Brain microvascular endothelial cell (primary cell): ENCODE measurements at places on chromosomes 11 and 22.
A peak's percentile ranks its signal among the peaks of the same experiment; 100 is the strongest.

DNA sequence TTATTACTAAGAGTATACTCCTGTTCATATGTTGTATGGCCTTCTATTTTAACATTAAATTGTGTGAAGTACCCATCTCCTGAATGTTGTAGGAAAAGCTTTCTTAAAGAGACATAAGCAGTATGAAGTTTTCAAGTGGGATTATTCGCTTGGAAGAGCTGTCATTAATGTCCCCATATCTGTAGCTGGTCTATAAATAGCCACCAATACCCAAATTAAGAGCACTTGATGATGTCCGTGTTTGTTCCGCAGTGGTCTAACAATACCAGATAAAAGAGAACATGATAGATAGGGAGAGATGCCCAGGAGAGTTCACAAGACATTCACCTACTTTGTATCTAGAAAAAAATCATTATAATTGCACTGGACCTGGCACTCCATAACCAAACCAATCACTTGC, 527.6 kb downstream of the DLG2 start:
- no peak for DNase-seq

GRCh38 chr11:68694431-68695297, 10.3 kb downstream of the GAL start:
- DNase-seq, result no peak

DNA sequence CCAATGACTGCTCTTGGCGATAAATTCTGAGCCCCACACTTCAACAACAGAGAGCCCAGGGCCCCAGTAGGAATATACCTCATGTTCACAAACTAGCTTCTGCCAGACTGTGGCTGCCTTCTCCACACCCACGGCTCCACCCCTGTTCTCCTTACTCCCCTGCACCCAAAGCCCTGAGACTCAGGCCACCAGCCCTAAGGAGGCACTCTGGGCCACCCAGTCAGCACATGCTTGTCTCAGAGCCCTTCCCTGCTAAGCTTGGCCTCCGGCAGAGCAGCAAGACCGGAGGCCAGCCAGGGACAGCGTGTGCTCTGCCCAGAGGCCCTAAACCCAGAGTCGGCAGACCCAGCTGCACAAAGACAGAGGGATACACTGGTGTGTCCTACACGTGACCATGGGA, 27.9 kb downstream of the SPATA19 start:
- DNase-seq, result no peak

DNA sequence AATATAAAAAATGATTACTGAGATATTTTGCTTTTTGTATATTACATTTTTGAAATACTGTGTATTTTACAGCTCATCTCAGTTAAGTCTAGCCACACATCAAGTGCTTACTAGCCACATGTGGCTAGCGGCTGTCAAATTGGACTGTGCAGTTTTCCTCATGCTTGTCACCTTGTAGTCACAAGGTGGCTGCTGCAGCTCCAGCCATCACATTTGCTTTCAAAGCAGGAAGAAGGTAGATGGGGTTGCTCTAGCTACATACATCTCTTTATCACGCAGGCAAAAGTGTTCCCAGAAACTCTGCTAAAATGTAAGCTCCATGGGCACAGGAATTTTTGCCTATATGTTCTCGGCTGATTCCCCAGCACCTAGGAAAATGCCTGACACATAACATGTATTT, 61.5 kb downstream of the MICAL2 start:
- no peak for DNase-seq

GRCh38 chr11:48124880-48125279, 91.7 kb upstream of the OR4B1 start:
- DNase-seq, result no peak

GRCh38 chr11:5192738-5193137, 7.7 kb downstream of the OR51V1 start:
- no peak for DNase-seq

GRCh38 chr22:49435596-49435995, 392.1 kb downstream of the BRD1 start:
- DNase-seq, result no peak

GRCh38 chr11:110319501-110319900, 23.1 kb upstream of the RDX start:
- DNase-seq, result no peak

DNA sequence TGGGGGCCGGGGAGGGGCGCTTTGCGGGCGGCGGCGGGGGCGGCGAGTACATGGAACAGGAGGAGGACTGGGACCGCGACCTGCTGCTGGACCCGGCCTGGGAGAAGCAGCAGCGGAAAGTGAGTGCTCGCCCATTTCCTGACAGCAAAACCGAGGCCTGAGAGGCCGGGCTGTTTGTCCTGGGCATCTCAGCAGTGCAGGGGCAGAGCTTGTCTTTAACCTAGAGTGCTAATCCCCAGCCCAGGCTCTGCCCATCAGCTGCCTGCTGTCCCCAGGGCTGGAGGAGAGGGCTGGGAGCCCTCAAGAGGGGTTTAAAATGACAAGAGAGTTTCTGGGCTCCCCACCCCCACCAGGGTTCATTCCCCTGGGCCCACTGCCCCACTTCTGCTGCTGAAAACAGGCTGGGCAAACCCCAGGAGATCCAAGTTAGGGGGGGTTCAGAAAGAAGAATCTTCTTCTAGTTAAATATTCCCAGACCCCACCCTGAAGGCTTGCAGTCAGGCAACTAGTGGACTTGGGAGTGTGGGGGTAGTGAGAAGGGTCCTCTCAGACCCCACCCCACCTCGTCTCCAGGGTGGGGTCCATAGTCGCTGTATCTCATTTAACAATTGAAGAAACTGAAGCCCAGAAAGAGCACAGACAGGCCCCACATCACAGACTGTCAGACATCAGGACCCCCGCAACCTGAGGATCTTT, 411 bp downstream of the ACTN3 start:
- no peak for DNase-seq

DNA sequence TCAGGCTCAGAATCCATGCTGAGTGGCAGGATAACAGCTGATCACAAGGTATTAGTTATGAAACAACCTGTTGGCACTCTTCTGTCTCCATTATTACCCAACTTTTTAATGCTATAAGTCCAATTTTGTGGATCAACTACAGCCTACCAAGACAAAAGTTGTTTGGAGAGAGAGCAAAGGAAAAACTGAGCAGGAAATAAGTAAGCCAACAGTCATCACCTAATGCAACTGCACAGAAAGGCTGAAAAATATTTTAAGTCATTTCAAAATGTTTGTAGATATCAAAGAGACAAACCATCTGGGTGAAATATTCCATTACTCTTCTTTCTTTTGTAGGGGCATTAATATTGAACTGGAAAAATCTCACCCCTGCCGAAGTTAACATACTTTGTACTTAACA, 41.6 kb downstream of the FDX1 start:
- no peak for DNase-seq

DNA sequence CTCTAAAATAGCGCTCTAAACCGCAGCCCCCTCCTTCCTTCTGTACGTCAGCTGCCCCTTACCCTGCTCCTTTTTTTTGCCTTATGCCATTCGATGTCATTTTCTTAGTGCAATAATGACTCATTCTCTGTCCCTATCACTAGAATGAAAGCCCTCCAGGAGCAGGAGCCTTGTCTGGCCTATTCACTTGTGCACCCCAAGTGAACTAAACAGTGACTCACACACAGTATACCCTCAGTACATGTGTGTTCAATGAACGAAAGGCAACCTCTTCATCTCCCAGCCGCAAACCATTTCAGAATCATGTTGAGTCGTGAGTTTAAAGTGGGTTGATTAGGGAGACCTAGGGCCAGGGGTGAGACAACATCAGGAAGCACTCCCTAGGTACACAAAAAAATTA, 50.7 kb upstream of the SPATA19 start:
- no peak for DNase-seq

- DNase-seq, result no peak
Observed at GRCh38 chr11:125117429-125117828, 6.0 kb upstream of the TMEM218 start.

DNA sequence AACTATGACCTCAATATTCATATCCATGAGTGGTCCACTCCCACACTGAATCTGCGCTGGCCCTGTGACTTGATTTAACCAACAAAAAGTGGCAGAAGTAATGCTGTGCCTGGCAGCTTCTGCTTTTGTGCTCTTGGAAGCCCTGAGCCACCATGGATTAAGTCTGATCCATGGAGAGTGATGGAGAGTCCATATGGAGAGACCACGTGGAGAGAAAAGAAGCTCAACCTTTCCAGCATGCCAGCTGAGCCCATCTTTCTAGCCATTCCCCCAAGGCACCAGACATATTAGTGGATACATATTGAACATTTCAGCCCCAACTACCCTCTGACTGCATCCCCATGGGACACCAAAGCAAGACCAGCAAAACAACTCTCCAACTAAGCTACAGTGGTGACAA, 16.0 kb downstream of the LRRC55 start:
- DNase-seq, result no peak

DNA sequence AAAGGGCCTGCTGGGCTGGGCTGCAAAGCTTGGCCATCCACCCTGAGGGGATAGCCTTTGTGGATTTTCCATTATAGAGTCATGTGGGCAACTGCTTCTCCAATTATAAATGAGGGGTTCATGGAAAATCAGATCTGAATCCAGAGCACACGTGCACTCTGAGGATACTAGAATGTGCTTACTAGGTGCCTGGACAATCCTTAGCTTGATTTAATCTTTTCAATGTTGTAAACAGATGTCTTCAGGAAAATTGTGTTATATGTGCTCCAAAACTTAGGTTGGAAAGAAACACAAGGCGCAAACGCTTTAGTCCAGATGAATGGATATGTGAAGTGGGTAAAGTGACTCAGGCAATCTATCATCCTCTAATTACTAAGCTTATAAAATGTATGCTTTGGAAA, 92.0 kb downstream of the SLC17A6 start:
- no peak for DNase-seq

DNA sequence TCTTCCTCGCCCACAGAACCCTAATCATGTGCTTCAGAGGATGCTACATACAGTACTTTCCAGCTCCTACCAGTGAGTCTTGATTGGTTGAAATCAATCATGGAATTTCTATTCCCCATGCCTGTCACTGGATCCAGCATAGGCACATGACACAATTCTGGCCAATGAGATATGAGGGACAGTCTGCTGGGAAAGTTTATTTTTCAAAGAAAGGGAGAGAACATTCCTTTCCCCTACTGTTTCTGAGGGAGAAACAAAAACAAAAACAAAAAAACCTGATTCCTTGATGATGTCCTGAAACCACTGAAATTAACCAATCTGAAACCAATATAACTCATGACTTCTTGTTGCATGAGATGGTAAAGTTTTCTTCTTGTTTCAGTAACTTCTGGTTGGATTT, 3.3 kb upstream of the RCN1 start:
- peak; percentile 81 for DNase-seq

- no peak for DNase-seq
Observed at GRCh38 chr22:45475063-45475747, 27.5 kb upstream of the FBLN1 start.

- DNase-seq, result no peak
Observed at GRCh38 chr11:66478729-66479393, 1.4 kb upstream of the DPP3 start.

GRCh38 chr11:87347441-87347840, 309.7 kb downstream of the TMEM135 start:
- DNase-seq, result no peak

GRCh38 chr11:117717485-117718314, 79.3 kb downstream of the DSCAML1 start:
- no peak for DNase-seq

GRCh38 chr11:8096575-8096974, 15.6 kb downstream of the TUB start:
- DNase-seq, result no peak

GRCh38 chr22:20864186-20864908, 5.5 kb downstream of the SNAP29 start:
- DNase-seq, result no peak

- DNase-seq, result peak; percentile 79
Observed at GRCh38 chr11:128342511-128343134, 244.7 kb downstream of the ETS1 start.

GRCh38 chr22:48943567-48944432, 883.9 kb downstream of the BRD1 start:
- DNase-seq, result no peak

- no peak for DNase-seq
Observed at GRCh38 chr22:49141761-49142160, 685.9 kb downstream of the BRD1 start.

GRCh38 chr11:69040581-69041260, 8.0 kb upstream of the TPCN2 start:
- peak; percentile 57 for DNase-seq

DNA sequence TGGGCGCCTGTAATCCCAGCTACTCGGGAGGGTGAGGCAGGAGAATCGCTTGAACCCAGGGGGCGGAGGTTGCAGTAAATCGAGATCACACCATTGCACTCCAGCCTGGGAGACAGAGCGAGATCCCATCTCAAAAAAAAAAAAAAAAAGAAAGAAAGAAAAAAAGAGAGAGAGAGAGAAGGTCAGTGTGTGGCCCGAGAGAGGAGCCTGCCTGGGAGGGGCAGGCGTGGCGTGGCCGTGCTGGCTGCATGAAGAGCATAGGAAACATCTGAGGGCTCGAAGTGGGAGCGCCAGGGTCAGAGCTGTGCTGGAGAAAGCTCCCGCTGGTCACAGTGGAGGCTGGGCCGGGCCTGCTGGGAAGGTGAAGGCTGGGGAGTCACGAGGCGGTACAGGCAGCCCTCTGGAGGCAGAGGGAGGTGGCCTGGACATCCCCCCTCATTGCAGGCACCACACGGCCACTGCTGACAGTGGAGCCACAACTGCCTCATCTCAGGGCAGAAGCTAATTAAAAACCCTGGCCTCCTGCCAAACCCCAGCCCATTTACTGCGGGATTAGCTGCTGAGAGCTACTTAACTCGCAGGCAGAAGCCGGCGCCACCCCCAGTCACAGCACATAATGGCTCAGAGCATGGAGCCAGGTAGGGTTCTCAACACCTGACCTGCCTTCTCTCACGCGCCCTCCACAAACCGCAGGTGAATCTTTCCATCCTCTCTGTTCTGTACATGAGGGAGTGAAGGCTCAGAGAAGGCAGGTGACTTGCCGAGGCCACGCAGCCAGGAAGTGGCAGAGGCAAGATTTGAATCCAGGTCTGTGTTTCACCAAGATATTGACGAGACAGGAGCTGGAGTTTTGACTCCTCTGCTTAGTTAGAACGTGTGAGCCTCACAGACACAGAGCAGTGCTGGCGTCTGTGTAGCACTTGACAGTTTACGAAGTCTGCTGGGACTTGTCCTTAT, 32.6 kb downstream of the NFAM1 start:
- DNase-seq, result no peak

GRCh38 chr11:72102162-72102561, 935 bp downstream of the LAMTOR1 start:
- DNase-seq, result no peak

- no peak for DNase-seq
Observed at GRCh38 chr11:29963036-29963435, 53.8 kb downstream of the KCNA4 start.

- DNase-seq, result no peak
Observed at GRCh38 chr22:49369726-49370626, 457.7 kb downstream of the BRD1 start.
